ENCODE measurements at places on chromosomes 1 and 21.

- H3K4me1 ChIP-seq, result no peaks in the 10 kb centered on the region
- no peaks in the 10 kb centered on the region for H3K36me3 ChIP-seq
- peaks cover 3% of the 10 kb centered on the region for H3K27me3 ChIP-seq
- no peak overlapping the region for H3K27ac ChIP-seq
- H3K4me3 ChIP-seq, result no peak overlapping the region
These were observed 60.6 kb downstream of the KCNAB2 start for GRCh38 chr1:6106321-6106731.

DNA sequence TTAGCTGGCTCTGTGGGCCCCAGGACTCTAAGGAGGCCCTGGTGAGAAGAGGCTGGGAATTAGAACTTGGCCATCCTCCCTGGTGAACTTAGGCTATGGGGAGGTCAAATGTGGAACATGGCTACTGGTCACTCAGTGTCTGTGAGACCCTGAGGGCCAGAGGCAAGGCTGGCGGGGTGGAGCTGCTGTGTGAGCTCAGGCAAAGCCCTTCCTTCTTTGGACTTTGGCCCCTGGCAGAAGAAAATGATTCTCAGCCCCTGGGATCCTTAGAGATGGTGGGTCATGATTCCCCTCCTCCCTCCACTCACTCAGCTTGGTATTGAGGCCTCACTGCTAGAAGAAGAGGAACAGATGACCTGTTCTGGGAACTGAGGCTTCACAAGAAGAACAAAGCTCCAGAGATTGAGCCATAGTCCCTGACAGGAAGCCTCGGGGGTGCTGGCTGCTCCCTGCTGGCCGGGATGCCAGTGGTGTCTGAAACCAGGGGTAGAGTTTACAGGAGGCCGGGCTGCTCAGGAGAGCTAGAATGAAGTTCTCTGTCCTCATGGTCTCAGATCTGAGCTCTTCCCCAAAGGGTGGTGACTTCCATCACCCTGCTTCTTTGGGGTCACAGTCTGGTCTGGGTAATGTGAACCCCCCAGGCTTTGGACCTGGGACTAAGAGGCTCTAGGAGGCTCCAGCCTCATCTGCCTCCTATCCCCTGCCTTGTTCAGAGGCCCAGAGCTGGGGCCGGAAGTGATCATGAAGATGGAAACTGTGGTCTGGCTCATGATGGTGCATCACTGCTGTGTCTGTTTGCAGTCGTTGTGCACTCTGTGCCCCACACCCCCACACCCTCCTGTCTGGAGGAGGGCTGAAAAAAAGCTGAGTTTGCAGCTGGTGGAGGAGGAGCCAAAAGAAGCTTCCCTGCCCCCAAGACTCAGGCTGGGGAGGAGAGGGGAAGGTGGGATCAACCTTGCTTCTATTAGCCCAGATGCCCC is 905 bp downstream of the BTBD19 start:
- peak overlapping the region; percentile 100 for H3K27ac ChIP-seq
- no peaks in the 10 kb centered on the region for H3K27me3 ChIP-seq
- H3K36me3 ChIP-seq, result no peaks in the 10 kb centered on the region
- no peak overlapping the region for H3K4me3 ChIP-seq
- peak; percentile 79 for DNase-seq

DNA sequence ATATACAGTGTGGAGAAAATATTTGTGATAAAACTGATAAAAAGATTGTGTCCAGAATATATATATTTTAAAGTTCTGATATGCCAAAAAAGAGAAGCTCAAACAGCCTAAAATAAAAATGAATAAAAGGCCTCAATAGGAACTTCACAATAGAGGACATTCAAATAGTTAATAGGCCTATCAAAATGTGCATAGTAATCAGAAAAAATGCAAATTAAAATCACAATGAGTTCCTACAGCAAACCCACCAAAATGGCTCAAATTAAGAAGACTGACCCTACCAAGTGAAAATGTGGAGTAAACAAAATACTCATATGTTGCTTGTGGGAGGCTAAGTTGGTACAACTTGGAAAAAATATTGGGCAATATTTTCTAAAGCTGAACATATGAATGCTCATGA is 57.6 kb upstream of the COG2 start:
- no peak overlapping the region for H3K27ac ChIP-seq
- no peak for DNase-seq
- no peaks in the 10 kb centered on the region for H3K27me3 ChIP-seq
- no peaks in the 10 kb centered on the region for H3K4me1 ChIP-seq
- no peak overlapping the region for H3K4me3 ChIP-seq

DNA sequence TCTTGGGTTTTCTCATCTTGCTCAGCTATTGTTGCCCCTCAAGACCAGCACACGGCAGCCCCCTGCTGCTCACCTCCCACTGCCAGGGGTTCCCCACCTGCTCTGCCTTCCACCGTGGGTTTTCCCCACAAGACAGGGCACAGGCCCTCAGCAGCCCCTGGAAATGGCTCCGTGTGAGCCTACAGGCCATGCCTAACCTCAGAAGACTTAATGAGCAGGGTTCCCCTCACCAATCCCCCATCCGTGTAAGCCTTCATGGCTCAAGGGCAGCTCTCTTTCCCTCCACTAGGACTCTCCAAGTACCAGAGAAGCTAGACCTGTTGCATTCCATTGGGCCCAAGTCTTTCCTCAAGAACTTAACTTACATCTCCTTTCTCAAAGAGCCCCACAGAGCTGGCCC is 18.4 kb upstream of the RCAN3 start:
- H3K36me3 ChIP-seq, result no peaks in the 10 kb centered on the region
- no peaks in the 10 kb centered on the region for H3K27me3 ChIP-seq
- DNase-seq, result no peak

GRCh38 chr1:245261786-245262185 is 107.0 kb downstream of the KIF26B start:
- no peaks in the 10 kb centered on the region for H3K27me3 ChIP-seq
- peaks cover 22% of the 10 kb centered on the region for H3K4me1 ChIP-seq
- peak overlapping the region; percentile 55 for H3K27ac ChIP-seq
- H3K36me3 ChIP-seq, result no peaks in the 10 kb centered on the region
- no peak overlapping the region for H3K4me3 ChIP-seq

GRCh38 chr1:165069829-165070228 is 286.7 kb downstream of the LMX1A start:
- no peak overlapping the region for H3K27ac ChIP-seq
- H3K4me3 ChIP-seq, result no peak overlapping the region
- no peak for DNase-seq
- H3K36me3 ChIP-seq, result no peaks in the 10 kb centered on the region
- peaks cover 15% of the 10 kb centered on the region for H3K4me1 ChIP-seq
- H3K27me3 ChIP-seq, result no peaks in the 10 kb centered on the region

- no peak for DNase-seq
- H3K27ac ChIP-seq, result no peak overlapping the region
- H3K27me3 ChIP-seq, result no peaks in the 10 kb centered on the region
- H3K36me3 ChIP-seq, result no peaks in the 10 kb centered on the region
These were observed 50.6 kb downstream of the FAAP20 start for GRCh38 chr1:2143814-2144500.

GRCh38 chr1:220527279-220527907 is 543 bp upstream of the MARK1 start:
- peak overlapping the region; percentile 88 for H3K4me3 ChIP-seq
- DNase-seq, result peak; percentile 28
- no peaks in the 10 kb centered on the region for H3K4me1 ChIP-seq
- H3K36me3 ChIP-seq, result no peaks in the 10 kb centered on the region

DNA sequence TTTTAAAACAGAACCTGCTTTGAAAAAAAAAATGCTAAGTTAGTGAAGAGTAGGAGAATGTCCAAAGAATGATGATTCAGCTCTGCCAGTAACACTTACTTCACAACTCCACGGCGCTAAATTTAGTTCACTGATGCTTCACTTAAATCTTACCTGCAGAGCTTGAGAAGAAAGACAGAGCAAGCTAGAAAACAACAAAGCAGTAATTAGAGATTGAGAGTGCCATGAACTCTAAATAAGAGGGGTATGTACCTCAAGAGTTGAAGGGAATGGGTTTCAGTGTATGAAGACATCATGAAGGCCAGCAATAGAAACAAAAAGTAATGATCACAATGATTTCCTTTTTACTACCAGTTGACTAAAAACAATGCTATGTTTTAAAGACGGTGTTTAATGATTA is 32.8 kb downstream of the EPRS1 start:
- no peak for DNase-seq
- H3K27me3 ChIP-seq, result no peaks in the 10 kb centered on the region

GRCh38 chr1:147599362-147600118 is 58.2 kb downstream of the BCL9 start:
- no peaks in the 10 kb centered on the region for H3K36me3 ChIP-seq
- peaks cover 14% of the 10 kb centered on the region for H3K4me1 ChIP-seq
- no peaks in the 10 kb centered on the region for H3K27me3 ChIP-seq
- H3K4me3 ChIP-seq, result peak overlapping the region; percentile 53
- H3K27ac ChIP-seq, result peak overlapping the region; percentile 97

DNA sequence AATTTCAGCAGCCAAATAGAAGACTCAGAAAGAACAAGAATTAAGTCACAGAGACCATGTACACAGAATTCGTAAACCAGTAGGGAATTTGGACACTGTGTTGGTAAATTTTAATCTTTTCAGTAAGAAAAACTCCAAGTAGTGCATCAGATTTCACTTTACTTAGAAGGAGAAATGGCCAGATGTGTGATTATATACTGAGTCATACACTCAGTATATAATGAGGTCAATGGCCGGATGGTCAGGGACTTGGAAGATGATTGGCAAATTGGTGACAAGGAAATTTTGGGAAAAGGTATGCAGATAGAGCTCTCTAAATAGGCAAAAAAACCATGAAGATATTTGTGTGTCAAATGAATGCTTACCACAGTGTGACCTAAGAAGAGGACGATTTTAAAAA is 399.8 kb upstream of the LRRC7 start:
- no peak overlapping the region for H3K4me3 ChIP-seq
- no peaks in the 10 kb centered on the region for H3K4me1 ChIP-seq

All from hepatocyte (in vitro differentiated cells).